CD8-positive, alpha-beta T cell (primary cell): ENCODE measurements at places on chromosomes 4 and X. TPM values are rescaled to one million over a fixed set of nuclear protein-coding genes. Genes with fewer than 3 reads are reported as not detected.

DNA sequence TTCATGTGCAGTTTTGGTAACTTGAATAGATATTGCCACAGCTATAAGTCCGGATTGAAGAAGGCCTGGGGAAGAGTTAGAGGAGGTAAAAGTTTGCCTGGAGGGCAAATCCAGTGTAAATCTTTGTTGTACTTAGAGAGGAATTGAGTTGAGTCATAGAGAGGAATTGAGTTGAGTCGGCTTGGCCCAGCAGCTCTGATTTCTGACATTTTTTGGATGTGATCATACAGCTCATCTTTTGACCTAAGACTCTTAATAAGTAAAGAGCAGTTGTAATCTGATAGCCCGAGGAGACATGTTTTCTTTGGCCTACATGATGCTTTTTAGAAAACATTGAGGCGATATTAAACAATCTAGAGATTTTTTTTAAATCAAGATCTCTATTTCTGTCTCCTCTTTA is 3.9 kb downstream of the KIT start:
- DNase-seq: no peak

Gene KLHL5
- total RNA-seq: 13.2 TPM

- DNase-seq: no peak
These were observed 38.9 kb downstream of the CNGA2 start for GRCh38 chrX:151773434-151773833.

Gene KIAA1210
- total RNA-seq: not detected
